Stimulated activated CD8-positive, alpha-beta memory T cell treated with anti-CD3 and anti-CD28 coated beads, Interleukin-12 subunit alpha, Interleukin-12 subunit beta, amount 100 ng/mL, for 1 hour (primary cell): ENCODE measurements at places on chromosomes 16 and 17.

GRCh38 chr17:34782271-34782670 is 179.0 kb downstream of the CCT6B start:
- no peak for DNase-seq

DNA sequence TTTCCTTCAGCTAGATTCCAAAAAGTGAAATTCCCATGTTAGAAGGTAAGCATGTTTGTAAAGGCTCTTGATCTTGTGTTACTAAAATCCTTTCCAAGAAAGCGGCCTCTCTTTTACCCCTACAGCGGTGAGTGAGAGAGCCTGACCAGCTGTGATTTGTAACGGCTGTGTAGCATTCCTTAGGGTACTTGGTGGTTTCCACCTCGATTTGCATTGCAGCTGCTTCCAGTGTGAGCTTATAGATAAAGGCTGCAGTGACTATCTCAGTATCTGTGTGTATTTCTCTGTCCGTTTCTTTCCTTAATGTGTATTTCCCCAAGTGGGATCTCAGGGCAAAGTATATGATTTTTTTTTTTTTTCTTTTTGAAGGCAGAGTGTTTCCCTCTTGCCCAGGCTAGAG is 169.4 kb downstream of the SNX29 start:
- DNase-seq: no peak

- DNase-seq: no peak
Measured at GRCh38 chr16:74281300-74281699, 15.3 kb upstream of the PSMD7 start.

GRCh38 chr17:57724026-57724728 is 20.9 kb downstream of the CCDC182 start:
- no peak for DNase-seq

GRCh38 chr17:29195465-29196081 is 15.4 kb upstream of the MYO18A start:
- DNase-seq: no peak

DNA sequence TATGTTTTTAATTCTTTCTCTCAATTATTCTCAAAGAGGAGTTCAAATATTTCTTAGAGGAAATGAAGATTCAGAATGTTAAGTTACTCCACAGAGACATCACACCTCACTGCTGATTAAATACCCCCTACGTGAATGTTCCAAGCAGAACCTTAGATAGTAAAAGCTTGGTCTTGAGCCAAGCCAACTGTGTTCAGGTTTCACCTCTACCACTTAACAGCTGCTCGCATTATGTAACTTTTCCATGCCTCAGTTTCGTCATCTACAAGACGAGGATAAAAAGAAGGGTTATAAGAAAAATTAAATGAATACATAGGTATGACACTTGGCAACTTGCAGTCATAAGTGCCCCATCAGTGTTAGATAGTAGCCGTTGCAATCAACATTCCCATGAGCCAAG is 356.2 kb downstream of the RBFOX1 start:
- DNase-seq: no peak

- DNase-seq: no peak
Measured at GRCh38 chr17:57773557-57773956, 28.5 kb upstream of the CCDC182 start.

- no peak for DNase-seq
Measured at GRCh38 chr17:81665205-81666091, 957 bp downstream of the OXLD1 start.

GRCh38 chr17:57440522-57441269 is 184.4 kb downstream of the MSI2 start:
- DNase-seq: peak; percentile 42

- DNase-seq: no peak
Measured at GRCh38 chr17:2398655-2399571, 1.9 kb downstream of the MNT start.

DNA sequence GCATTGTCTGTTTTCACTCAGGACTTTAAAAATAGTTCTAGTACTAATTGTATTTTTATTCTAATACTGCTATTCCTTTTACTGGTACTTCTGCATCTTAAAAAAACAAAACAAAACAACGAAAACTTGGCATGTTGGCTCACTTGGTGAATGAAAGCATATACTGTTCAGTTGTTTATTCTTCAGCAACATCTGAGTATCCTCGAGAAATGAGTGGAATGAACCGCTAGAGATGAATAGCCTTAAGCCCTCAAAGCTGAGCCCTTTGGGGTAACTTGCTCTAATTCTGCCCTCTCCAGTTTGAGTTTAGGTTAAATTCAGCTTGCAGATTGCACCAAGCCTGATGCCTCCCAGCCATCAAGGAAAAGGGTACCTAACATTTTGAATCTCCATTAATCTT is 126.5 kb downstream of the WWOX start:
- DNase-seq: no peak

DNA sequence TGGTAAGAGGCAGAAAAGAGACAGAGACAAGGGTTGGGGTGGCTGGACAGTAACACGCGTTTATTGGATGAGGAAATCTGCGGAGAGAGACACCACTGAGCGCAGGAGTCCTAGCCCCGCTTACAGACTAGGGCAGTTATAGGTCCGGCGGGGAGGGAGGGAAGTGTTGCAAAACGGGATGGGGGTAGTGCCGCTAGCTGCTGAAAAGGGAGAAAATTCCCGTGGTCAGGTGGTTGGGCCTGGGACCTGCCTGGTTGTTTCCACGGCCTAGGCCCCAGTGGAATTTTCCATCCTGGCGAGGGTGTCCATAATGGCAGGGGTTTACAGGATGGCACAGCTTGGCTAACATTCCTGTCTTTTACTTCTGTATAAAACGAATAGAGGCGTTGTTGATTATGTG is 5.5 kb upstream of the CPHXL2 start:
- no peak for DNase-seq

DNA sequence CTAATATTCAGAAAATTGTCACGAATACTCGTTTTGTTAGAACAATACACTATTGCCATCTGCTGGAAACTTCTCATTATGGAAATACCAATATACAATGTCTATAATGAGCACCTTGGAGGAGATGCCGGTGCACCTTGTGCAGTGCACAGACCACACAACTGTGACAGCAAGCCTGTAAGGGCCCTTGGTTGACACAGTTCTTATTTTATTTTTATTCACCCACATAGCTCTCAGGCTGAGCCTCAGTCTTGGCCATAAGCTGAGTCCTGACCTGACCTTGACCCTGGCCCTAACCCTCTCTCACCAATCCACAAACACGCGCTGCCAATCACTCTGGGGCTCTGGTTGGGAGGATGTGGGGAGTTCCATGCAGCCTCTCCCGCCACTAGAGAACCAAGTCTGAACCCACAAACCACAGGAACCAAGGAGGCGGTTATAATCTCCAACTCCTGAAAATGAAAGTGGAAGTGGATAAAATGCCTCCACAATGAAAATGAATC is 7.6 kb downstream of the AIPL1 start:
- no peak for DNase-seq

GRCh38 chr16:19236561-19237209 is 48.8 kb upstream of the CLEC19A start:
- DNase-seq: no peak

DNA sequence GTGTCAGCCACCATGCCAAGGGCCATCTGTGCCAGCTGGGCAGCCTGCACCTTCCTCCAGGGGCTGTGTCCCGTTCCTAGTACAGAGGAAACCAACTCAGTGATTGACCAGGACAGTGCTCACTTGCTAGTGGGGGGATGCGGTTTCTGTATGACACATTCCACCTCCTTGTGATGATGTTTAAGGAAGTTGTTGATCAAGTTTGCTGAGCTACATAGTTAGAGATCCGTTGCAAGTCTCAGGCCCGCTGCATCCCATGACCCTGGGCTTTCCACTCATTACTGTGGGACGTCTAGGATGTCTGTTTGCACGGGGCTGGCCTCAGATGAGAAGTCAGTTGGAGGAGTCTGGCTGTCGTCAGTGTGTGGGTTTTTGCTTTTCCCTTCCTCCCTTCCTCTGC is 33.6 kb downstream of the RNF213 start:
- no peak for DNase-seq

GRCh38 chr16:30493941-30494488 is 21.5 kb downstream of the ITGAL start:
- DNase-seq: no peak

- DNase-seq: no peak
Measured at GRCh38 chr16:86894925-86895324, 316.6 kb downstream of the FOXL1 start.

- no peak for DNase-seq
Measured at GRCh38 chr17:49521471-49522356, 26.6 kb downstream of the NGFR start.

GRCh38 chr17:8707332-8708024 is 37.2 kb downstream of the CCDC42 start:
- DNase-seq: no peak

DNA sequence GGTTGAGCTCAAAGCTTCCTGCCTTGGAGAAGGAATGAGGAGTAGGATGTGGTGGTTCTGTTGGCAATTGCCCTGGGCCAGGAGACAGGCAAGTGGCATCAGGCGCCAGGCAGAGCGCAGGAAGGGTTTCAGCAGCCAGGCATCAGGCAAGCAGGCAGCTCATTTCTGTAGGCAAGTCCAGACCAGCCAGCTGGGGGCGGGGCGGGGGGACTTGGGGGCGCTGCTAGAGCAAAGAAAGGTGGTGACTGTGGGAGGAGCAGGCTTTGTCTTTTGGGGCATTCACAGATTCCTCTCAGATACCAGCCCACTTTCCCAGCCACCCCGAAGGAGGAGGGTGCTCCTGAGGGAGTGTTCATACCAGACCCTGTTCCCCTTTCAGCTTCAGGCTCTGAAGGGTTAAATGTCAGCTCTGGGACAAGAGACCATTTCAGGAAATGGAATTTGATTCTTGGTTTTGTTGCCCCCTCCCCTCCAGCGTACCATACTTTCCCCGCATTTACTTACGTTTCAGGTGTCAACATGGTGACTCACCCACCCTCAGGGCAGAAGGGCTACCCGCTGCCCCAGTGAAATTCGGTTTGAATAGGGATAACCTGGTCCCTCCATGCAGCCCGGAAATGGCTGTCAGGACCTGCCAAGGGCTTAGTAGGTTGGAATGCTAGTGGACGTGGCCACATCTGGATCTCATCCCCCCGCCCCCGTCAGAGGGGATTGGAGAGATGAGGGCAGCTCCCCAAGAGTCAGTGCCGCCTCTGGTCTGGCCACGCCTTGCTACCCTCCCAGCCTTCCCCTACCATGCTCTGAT is 13.2 kb downstream of the NGFR start:
- no peak for DNase-seq

- no peak for DNase-seq
Measured at GRCh38 chr16:8808613-8809353, 11.1 kb downstream of the PMM2 start.

DNA sequence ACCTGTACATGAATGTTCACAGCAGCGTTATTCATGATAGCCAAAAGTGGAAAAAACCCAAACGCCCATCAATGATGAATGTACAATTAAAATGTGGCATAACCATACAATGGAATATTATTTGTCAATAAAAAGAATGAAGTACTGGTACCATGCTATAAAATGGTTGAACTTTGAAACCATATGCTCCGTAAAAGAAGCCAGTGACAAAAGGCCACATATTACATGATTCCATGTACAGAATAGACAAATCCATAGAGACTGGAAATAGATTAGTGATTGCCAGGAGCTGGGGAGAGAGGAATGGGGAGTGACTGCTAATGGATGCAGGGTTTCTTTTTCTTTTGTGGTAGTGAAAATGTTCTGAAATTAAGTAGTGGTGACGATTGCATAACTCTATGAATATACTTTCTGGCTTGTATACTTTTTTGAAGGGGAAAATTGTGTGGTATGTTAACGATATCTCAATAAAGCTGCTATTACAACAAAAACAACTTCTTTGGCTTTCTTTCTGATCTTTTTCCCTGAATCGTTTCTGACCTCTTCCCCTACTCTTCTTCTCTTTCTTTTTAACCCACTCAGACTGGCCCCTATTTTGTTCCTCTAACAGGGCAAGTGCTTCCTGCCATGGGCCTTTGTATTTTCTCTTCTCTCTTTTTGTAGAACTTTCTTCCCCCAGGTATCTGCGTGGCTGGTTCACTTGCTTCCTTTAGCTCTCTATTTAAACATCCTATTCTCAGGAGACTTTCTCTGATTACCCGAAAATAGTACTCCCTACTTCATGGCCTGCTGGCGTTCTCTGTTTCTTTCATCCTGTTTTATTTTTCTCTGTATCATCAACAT is 67.9 kb downstream of the FTO start:
- no peak for DNase-seq

GRCh38 chr17:49814781-49815529 is 26.5 kb downstream of the KAT7 start:
- DNase-seq: no peak

GRCh38 chr16:74627506-74628220 is 20.7 kb upstream of the GLG1 start:
- no peak for DNase-seq

- DNase-seq: no peak
Measured at GRCh38 chr16:80147026-80147655, 393.7 kb upstream of the DYNLRB2 start.

DNA sequence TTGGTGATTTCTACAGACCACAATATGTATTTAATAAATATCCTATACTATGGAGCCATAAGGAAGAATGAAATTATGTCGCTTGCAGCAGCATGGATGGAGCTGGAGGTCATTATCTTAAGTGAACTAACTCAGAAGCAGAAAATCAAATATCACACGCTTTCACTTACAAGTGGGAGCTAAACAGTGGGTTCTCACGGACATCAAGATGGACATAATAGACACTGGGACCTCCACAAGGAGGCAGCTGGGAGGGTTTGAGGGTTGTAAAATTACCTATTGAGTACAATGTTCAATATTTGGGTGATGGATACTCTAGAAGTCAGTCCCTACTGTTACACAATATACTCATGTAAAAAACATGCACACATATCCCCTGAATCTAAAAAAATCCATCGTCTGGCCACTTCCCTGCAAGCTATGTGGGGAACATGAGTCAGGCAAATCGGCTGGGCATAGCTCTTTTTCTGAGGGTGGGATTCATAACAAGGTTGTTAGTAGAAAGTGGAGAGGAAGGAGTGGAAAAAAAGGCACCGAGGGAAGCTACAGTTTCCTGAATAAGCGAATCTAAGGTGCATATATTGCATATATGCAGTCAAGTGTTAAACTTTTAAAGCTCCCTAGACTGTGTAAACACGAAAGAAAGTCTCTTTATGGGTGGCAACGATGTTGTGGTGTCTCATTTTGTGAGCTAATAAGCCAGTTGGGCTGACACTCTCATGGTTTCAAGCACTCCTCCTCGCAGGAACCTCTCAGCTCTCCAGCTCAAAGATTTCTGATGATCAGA is 135.2 kb upstream of the CPHXL start:
- DNase-seq: no peak

- no peak for DNase-seq
Measured at GRCh38 chr17:6800422-6801027, 24.5 kb downstream of the FBXO39 start.

DNA sequence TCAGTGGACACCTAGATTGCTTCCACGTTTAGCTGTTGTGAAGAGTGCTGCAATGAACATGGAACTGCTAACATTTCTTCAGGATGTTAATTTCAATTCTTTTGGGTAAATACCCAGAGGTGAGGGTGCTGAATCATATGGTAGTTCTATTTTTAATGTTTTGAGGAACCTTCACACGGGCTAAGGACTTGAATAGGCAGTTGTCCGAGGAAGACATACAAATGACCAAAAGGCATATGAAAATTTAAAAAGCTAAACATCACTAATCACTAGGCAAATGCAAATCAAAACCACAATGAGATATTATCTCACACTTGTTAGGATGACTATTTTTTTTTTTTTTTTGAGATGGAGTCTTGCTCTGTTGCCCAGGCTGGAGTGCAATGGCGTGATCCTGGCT is 173.3 kb downstream of the PRKCB start:
- DNase-seq: no peak

- no peak for DNase-seq
Measured at GRCh38 chr17:33210285-33210684, 82.8 kb downstream of the ASIC2 start.

- no peak for DNase-seq
Measured at GRCh38 chr16:19330841-19331397, 45.4 kb downstream of the CLEC19A start.
